Stimulated activated CD4-positive, alpha-beta T cell treated with anti-CD3 and anti-CD28 coated beads, Interleukin-15, amount 100 ng/mL, for 1 hour (primary cell): ENCODE measurements at places on chromosomes 2 and 18.

- no peak for DNase-seq
Observed at GRCh38 chr2:9483107-9483506, 8.8 kb downstream of the IAH1 start.

GRCh38 chr2:136131484-136131960 lies 13.6 kb upstream of the CXCR4 start:
- DNase-seq, result no peak

- DNase-seq, result no peak
Observed at GRCh38 chr2:236871500-236872001, 214.1 kb upstream of the COPS8 start.

DNA sequence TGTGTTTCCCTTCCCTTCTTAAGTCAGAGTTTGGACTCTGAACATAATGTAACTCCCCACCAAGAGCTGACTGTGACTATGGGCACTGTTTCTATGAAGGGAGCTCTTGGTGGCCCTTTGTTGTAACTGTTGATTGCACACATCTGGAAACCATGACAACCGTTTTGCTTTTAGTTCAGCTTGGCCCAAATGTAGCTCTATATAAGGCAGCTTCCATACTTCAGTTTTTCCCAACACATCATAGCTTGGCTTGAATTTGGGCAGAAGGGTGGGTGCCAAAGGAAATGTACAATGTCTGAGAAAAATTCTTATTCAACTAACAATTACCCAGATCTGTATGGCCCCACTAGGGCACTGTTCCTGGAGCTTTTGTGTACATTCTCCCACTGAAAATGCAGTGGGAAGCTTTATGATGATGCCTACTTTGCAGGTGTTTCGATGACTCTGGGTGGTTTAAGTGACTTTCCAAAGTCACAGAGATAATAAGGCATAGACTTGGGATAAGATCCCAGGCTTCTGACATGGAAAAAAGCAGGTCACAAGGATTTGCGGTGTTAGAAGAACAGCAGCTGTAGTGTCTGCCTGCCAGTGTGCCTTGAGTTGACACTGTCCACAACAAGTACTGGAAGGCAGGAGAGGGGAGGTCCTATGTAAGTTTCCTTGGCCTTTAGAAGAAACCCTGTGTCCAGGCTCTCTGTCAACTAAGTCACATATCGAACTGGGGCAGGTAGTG lies 2.4 kb upstream of the CETN1 start:
- no peak for DNase-seq

DNA sequence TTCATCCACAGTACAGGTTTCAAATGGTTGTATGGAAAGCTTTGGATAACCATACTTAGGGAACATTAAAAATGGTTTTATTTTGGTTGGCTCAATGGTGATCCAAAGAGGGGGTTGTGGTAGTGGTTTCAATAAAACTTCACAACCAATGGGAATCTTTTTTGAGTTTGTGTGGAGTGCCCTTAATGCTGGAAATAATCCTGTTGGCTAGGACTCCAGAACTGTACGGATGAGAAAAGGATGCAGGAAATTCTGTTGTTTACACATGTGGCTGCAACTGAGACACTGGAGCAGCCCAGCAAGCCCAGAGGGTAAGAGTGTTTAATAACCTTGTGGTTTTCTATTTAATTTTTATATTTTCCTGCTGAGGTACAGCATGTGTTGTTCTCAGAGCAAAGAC lies at the start of gene CCDC102B:
Gene CCDC102B, plus strand, starts transcription at position 210 of the 400 bp plus-strand sequence. CDS start 38,684 bp downstream, outside the sequence.
- DNase-seq, result no peak

DNA sequence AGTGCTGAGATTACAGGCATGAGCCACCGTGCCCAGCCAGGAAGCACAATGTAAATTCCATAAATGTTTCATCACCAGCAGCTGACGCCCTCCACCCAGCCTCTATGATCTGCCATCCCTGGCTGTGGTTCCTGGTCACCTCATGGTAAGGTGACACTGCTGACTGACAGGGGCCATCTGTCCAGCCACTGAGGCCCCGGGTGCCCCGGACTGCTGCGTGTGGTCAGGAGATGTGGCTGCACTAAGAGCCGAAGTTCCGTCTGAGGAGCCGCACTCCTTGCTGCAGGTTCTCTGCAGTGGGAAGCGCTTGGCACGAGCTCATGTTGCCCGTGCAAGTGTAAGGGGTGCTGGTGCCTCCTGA lies 10.9 kb downstream of the NTSR2 start:
- no peak for DNase-seq

DNA sequence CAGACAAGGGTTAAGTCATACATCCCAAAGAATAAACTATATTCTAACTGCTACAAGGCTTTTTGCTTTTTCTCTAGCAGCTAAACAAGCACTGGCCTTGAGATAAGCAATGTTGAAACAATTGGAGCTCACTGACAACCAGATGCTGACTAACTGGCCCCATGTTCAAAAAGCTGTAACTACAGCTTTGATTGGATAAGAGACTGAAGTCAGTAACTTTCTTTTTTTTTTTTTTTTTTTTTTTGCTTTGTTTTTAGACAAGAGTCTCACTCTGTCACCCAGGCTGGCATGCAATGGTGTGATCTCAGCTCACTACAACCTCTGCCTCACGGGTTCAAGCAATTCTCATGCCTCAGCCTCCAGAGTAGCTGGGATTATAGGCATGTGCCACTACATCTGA lies 45.4 kb upstream of the TMEM163 start:
- no peak for DNase-seq

DNA sequence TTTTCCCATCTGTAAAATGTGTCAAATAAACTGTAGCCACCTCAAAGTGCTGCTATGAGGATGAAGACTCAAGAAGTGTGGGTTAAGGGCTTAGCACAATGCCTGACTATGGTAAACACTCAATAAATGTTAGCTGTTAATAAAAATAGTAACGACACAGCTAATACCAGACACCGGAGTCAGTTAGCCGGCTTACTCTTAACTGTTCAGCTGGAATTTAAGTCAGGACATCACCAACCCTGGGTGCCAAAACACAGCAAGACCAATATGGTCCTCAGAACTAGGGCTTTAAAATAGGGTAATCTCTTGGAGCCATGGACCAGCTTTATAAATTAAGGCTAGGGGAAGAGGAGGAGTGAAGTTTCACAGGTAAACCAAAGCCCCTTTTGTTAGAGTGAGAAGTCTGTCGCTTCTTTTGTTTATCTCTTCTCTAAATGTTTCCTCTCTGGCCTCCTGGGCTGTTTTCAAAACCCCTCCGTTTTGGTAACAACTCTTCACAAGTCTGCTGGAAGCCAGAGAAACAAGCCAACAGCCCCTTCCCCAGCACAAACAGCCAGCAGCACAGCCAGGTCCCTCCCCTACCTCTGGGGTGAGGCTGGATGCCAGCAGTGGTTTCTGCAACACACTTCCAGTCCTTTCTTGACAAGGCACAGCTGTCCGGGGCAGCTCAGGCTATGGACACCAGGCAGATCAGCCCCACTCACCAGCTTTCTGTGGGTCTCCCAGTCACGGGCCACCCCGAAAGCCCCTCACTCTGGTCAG lies 13.8 kb upstream of the FZD7 start:
- no peak for DNase-seq

GRCh38 chr2:39139511-39140237 lies 18.8 kb upstream of the SOS1 start:
- no peak for DNase-seq

DNA sequence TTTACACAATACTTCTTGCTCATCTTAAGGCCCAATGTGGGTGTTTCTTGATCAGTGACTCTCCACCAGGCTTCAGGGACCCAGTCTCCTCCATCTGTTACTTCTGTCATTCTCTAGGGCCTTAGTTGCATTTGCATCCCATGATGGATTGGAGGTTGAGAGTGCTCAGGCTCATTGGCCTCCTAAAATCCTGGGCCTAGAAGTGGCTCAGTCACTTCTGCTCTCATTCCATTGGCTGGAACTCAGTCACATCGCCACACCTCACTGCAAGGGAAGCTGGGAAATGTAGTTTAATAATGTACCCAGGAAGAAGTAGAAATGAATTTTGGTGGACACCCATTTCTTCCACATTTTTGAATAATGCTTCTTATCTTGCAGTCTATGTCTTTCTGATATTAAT lies 223.5 kb downstream of the HRH4 start:
- DNase-seq, result no peak

- DNase-seq, result no peak
Observed at GRCh38 chr2:143146815-143147530, 17.8 kb downstream of the ARHGAP15 start.

DNA sequence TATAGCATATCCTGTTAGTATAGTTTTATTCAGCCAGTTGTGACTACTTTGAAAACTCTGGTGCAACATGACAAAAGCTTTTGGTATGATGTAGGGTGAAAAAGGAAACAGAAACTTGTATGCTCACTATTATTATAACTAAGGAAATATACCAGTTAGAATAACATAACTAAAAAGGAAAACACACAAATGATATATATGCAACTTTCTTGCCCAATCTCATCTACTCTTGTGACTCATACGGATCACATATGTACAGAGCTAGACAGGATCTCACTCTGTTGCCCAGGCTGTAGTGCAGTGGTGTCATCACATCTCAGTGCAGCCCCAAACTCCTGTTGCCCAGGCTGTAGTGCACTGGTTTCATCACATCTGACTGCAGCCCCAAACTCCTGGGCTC lies 12.4 kb upstream of the TLK1 start:
- no peak for DNase-seq

- DNase-seq, result no peak
Observed at GRCh38 chr18:4807604-4808293, 352.6 kb upstream of the DLGAP1 start.

- no peak for DNase-seq
Observed at GRCh38 chr18:57331718-57332117, 20.6 kb upstream of the ST8SIA3 start.
